Psoas muscle (tissue), 8 donors: ENCODE measurements at places on chromosomes 6 and 20.

GRCh38 chr6:123804014-123804786 lies 535 bp downstream of the NKAIN2 start:
- H3K4me1 ChIP-seq, result peaks cover 6% of the 10 kb centered on the region
- peak; percentile 52 for DNase-seq
- H3K4me3 ChIP-seq, result peak overlapping the region; percentile 82
- no peaks in the 10 kb centered on the region for H3K27me3 ChIP-seq
- H3K27ac ChIP-seq, result peak overlapping the region; percentile 72

DNA sequence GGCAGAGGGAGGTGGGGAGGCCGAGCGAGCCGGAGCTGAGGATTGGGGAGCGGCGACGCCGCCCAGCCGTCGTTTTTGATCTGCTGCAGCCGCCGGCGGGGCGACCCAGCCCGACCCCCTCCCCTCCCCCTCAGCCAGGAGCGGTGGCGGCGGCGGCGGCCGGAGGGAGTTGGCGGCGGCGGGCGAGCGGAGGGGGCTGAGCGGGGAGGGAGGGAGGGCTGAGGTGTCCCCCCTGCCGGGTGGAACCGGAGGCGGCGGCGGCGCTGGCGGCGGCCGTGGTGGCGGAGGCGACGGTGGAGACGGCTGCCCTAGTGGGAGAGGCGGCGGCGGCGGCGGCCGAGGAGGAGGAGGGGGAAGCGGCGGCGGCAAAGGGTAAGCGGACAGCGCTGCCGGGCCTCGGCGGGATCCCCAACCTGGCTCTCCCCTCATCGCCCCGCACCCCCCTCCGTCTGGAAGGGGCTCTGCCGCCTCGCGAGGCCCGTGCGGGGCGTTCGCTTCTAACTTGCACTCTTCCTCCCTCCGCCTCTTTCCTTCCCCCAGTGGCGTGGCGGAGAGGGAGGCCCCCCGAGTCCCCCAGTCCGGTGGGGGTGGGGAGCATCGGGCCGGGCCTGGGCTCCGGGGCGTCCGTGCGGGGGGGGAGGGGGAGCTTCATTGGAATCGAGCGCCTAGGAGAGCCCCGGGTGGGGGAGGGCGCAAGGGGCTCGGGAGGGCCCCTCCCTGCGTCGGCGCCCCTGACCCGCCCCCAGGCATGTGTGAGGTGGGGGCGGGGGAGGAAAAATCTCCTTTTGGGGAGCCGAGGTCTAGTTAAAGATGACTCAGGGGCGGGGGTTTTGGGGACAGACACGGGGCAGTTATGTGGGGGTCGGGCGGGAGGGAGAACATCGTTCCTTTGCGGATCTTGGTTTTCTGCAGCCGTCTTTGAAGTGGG lies at the start of gene TAB2:
TAB2 (plus strand) TSS at position 69 of the 928 bp plus-strand sequence. CDS start 52,286 bp downstream, outside the sequence.
- H3K4me1 ChIP-seq, result peaks cover 31% of the 10 kb centered on the region
- H3K27ac ChIP-seq, result peak within 1 kb of the TSS; percentile 97
- H3K36me3 ChIP-seq, result no peaks in the 10 kb centered on the region
- peak within 1 kb of the TSS; percentile 97 for H3K4me3 ChIP-seq
- peak; percentile 52 for DNase-seq

GRCh38 chr20:23086056-23086566 lies at the start of gene CD93:
Gene CD93, minus strand, starts transcription at chr20:23086324. Its CDS starts 132 bp downstream, at chr20:23086192.
- no peak for DNase-seq
- H3K27me3 ChIP-seq, result no peaks in the 10 kb centered on the region

DNA sequence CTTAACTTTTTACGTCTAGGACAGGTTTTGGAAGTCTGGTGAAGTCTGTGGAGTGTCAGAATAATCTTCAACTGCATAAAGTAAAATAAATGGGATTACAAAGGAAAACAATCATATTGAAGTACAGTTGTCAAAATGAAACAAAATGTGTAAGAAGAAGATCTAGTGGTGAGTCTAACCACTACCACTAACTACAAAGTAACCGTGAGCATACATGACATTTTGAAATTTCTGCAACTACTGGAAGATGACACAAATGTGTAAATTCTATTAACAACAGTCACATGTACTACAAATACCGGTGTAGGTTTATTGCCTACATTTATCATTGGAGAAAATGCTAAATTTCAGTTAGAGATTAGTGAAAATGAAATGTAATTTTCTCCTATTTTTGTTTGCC lies 29.7 kb downstream of the VPS52 start:
- H3K27ac ChIP-seq, result no peak overlapping the region
- no peaks in the 10 kb centered on the region for H3K36me3 ChIP-seq
- H3K4me3 ChIP-seq, result no peak overlapping the region
- H3K4me1 ChIP-seq, result no peaks in the 10 kb centered on the region
- no peak for DNase-seq

DNA sequence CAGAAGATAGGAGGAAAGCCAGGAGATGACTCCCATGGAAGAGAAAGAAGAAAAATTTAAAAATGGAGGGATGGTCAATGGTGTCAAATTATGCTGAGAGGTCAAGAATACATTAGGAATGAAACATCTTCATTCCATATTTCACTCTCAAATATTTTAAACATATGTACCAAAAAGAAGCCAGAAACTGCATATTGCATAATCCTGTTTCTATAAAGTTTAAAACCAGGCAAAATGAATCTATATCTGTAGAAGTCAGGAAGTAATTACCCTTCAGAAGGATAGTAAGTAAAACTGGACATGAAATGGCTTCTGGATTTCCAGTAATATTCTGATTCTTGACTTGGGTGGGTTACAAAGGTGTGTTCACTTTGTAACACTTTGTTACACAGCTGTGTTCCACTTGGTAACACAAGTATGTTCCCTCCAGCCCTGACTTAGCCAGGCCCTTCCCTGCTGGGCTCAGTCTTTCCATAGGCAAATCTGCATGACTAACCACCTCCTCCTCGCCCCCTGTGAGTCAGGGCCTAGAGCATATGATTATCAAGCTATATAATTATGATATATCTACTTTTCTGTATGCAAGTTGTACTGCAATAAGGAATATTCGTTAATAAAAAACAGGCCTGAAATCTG lies 20.2 kb upstream of the C6orf141 start:
- no peaks in the 10 kb centered on the region for H3K4me1 ChIP-seq
- H3K36me3 ChIP-seq, result no peaks in the 10 kb centered on the region
- H3K4me3 ChIP-seq, result no peak overlapping the region
- no peak for DNase-seq
- H3K27ac ChIP-seq, result no peak overlapping the region
